NCI-H187 (cell line): ENCODE measurements at places on chromosomes 13 and 19.

GRCh38 chr19:39389631-39390414 lies 1.1 kb downstream of the PAF1 start:
- no peak for DNase-seq

DNA sequence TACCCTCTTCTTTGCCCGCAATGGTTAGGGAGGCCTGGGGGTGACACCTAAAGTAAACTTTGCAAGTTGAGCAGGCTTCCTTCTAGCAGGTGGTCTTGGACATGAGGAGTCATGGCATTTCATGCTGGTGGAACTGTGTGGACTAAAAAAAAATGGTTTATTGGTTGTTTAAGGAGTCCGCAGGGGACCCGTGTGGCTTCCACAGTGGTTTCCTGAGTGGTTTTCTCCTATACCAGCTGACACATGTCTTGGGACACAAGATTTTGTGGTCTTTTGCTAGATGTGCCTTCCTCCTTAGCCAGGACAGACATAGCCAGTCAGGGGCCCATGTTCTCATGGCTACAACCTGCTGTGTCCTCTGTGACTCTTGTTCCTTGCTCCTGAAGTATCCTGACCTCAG lies 1.5 kb downstream of the ZNF543 start:
- no peak for DNase-seq

GRCh38 chr19:3977242-3978143 lies 6.6 kb upstream of the DAPK3 start:
- no peak for DNase-seq

GRCh38 chr13:49938314-49938713 lies 2.2 kb upstream of the SPRYD7 start:
- no peak for DNase-seq

DNA sequence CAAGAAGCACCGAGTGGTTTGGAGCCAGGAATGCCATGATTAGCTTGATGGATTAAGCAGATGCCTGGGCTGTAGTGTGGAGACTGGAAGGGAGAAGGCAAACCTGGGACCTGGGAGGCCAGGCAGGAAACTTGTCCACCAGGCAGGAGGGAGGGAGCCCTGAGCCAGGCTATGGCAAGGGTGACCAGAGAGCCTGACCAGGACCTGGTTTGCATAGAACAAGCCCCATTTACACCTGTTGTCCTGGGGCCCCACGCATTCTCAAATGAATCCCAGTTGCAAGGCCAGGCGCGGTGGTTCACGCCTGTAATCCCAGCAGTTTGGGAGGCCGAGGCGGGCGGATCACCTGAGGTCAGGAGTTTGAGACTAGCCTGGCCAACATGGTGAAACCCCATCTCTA lies 50.2 kb upstream of the LATS2 start:
- DNase-seq: no peak

GRCh38 chr13:42333613-42334328 lies 61.8 kb downstream of the AKAP11 start:
- DNase-seq: no peak

DNA sequence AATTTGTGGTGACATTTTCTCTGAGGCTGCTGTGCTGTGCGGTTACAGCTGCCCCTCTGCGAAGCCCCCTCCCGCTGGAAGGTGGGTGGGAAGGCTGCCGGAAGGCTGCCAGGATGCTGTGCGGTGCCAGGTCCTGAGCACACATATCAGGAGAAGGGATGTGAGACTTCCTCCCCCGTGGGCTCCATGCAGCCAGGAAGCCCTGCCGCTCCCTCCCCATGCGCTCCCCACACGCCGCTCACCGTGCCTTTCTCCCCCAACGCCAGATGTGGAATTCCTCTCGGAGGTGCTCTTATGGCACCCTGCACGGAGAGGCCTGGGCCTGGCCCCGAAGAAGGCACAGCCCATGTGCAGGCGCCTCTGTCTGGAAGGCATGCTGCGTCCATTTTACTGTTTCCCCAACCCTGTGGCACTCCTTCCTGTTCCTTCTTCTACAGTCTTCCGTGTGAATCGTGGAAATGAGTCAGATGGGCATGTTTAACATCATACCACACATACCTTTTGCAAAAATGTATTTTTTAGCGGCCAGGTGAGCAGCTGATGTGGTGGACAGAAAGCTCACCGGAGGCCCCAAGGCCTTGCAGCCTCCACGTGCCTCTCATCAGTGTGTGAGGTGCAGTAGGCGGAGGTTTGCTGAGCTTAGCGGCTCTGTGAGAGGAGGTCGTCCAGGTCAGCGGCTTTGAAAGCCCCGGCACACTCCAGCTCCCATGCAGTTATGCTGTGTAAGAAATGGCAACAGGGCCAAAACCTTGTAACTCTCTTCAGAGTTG lies 88.0 kb downstream of the ATP11A start:
- no peak for DNase-seq

DNA sequence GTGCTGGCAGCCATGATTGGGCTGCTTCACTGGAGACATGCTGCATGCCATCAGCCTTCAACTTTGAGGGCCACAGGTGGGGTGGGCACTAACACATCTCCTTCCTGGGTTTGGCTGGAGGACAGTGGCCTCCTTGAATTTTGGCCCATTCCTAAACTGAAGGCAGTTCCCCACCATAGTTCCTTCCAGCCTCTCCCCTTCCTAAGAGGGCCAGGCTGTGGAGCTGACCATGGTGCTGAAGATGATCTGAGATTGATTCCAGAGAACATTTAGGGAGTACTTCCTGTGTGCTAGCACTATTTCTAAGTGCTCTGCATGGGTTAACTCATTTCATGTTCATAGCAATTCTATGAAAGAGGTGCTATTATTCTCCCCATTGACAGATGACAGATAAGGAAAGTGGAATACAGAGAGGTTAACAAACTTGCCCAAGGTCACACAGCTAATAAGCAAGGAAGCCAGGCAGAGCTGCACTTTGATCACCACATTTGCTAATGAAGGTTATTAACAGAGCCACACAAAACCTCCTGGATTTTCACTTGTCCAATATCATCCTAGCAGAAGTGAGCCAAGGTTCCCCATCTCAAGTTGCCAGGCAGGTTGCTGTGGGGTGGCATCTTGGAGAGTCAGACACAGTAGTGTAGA lies 175.3 kb downstream of the ZIC5 start:
- DNase-seq: no peak

GRCh38 chr13:28584873-28585381 lies 74.0 kb upstream of the POMP start:
- no peak for DNase-seq
